ENCODE measurements at places on chromosomes 1 and 21.
A peak's percentile ranks its signal among the peaks of the same experiment; 100 is the strongest.

DNA sequence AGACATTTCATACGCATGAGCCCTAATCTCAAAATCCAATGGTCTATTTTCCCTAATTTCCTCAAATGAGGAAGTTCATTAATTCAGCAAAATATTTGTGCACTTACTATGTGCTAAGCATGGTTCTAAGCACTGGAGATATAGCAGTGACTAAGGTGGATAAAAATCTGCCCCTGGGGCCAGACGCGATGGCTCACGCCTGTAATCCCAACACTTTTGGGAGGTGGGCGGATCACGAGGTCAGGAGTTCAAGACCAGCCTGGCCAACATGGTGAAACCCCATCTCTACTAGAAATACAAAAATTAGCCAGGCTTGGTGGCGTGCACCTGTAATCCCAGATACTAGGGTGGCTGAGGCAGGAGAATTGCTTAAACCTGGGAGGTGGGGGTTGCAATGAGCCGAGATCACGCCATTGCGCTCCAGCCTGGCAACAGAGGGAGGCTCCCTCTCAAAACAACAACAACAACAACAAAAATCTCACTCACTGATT lies 4.3 kb upstream of the MIIP start:
- no peak for DNase-seq

- DNase-seq, result peak; percentile 70
Measured at GRCh38 chr21:45615145-45615711, 28.3 kb upstream of the PCBP3 start.

DNA sequence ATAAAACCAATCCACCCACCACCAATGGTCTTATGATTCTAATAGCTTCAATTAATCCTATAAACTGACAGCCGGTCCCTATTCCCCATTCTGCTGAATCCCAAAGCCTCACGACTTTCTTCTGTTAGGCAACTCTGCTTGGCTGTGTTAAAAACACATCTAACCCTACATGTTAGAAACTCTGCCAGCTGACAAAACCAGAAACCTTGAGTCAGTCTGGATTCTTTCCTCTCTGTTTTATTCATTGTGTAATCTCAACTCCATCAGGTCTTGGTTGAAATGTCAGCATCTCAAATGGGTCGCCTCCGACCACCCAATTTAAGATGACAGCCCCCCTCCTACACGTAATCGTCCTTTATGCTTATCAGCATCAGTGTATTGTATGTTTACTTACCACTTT lies 312.1 kb downstream of the DISC1 start:
- DNase-seq, result no peak

GRCh38 chr1:198545156-198545555 lies 4.7 kb upstream of the ATP6V1G3 start:
- no peak for DNase-seq

- DNase-seq, result no peak
Measured at GRCh38 chr1:39268112-39268581, 63.7 kb downstream of the MACF1 start.

GRCh38 chr1:205980237-205980870 lies 22.8 kb downstream of the RAB7B start:
- no peak for DNase-seq

DNA sequence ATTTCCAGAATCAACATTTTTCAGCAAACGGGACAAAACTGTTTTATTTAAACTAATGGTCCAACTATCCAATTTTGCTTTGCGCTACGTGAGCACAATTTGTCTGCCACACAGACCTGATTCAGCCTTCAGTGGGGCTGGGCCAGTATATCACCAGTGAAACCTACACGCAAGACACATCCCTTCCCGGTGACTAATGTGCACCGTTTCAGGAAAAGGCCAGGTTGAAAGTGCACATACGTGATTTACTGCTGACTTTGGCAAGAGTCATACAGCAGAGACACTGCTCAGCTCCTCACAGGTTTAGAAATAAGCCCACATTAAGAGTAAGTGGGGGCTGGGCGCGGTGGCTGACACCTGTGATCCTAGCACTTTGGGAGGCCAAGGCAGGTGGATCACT lies 5.1 kb upstream of the TMEM51 start:
- DNase-seq, result no peak

- peak; percentile 9 for DNase-seq
Measured at GRCh38 chr1:145690587-145691558, 16.3 kb downstream of the PDZK1 start.

DNA sequence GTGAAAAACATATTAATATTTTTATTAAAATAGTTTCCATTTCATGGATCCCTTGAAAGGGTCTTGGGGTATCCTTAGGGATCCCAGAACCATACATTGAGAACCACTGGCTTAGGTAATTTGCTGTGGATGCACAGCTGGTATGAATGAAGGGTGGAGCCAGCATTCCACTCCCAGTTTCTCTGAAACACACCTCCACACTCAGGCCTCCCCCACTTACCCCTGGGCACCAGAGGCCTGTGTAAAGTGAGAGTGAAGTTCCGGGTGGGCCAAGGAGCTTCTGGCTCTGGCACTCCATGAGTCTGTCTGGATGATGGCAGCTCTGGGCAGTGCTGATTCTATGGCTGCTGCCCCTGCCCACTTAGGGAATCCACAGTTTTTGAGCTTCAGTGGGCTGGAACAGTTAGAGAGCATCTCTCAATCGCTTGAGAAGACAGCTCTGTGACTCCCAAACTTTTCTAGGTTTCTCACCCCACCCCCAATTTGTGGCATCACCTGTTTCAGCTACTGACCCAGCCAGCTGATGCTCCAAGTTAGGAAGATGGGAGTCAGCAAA lies 57.8 kb upstream of the CD1D start:
- no peak for DNase-seq

DNA sequence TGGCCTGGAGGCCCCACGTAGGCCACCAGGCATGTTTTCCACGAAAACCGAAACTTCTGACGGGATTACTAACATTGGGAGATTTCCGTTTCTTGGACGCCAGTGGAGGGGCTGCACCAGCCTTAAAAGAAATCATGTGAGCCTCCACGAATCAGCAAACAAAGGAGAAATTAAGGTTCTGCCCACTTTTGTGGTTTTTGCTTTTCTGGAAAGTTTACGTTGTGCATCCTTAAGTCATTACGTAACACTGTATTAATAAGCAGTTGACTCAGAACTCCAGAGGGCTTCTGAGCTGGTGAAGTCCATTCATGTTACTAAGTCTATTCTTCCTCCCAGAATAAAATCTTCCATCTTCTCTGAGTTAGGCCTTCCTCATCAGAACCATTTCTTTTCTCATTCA lies 168.5 kb downstream of the PSMG1 start:
- DNase-seq, result no peak

- no peak for DNase-seq
Measured at GRCh38 chr1:2505461-2505994, 20.9 kb downstream of the PANK4 start.

- no peak for DNase-seq
Measured at GRCh38 chr1:200889571-200889970, 5.1 kb upstream of the INAVA start.

GRCh38 chr1:150012611-150013010 lies 2.1 kb upstream of the OTUD7B start:
- no peak for DNase-seq

- no peak for DNase-seq
Measured at GRCh38 chr1:176801514-176802020, 338.6 kb downstream of the PAPPA2 start.

GRCh38 chr1:99886179-99886578 lies 36.0 kb downstream of the AGL start:
- no peak for DNase-seq

DNA sequence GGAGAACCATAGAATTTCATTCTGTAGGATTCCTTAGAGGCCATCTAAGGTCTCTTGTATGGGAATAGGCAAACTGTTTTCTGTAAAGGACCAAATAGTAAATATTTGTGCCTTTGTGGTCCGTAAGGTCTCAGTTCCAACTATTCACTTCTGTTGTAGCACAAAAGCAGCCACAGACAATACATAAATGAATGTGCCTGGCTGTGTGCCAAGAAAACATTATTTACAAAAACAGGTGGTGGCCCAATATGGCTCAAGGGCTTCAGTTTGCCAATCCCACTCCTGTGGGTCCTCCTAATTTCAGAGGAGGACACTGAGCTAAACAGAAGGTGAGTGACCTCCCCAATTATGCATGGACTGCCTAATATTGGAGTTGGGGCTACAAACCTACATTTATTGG lies 67.6 kb upstream of the EDEM3 start:
- no peak for DNase-seq

GRCh38 chr1:38918568-38918967 lies 23.1 kb downstream of the RHBDL2 start:
- DNase-seq, result no peak

- no peak for DNase-seq
Measured at GRCh38 chr1:108182959-108183700, 17.0 kb downstream of the SLC25A24 start.

DNA sequence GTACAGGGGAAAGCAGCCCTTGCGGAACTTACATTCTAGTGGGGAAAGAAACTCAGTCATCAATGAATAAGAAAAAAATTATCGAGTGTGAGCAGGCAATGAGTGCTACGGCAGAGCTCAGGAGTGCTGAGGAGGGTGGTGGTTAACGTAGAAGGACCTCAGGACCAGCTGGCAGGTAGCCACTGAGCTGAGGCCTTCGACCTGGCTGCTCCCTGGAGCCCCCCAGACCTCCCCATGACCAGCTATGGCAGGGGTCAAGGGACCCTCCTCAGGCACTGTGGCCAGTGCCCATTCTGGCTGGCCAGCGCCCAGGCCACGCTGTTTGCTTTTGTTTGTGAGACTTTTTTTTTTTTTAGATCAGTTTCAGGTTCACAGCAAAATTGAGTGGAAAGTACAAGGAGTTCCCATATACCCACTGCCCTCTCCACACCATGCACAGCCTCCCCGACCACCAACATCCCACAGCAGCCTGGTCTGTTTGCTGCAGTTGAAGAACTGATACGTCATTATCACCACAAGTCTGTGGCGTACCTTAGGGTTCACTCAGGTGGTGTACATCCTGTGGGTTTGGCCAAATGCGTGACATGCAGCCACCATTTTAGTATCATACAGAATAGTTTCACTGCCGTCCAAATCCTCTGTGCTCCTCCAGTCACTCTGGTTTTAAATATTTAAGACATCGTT lies 11.8 kb upstream of the TTC22 start:
- no peak for DNase-seq

GRCh38 chr21:45825219-45825618 lies 156.4 kb upstream of the COL6A1 start:
- DNase-seq, result no peak
